ENCODE measurements at places on chromosomes 1 and 21.
A peak's percentile ranks its signal among the peaks of the same experiment; 100 is the strongest.

- DNase-seq = no peak
Observed at GRCh38 chr1:113192242-113192641, 119.2 kb downstream of the LRIG2 start.

DNA sequence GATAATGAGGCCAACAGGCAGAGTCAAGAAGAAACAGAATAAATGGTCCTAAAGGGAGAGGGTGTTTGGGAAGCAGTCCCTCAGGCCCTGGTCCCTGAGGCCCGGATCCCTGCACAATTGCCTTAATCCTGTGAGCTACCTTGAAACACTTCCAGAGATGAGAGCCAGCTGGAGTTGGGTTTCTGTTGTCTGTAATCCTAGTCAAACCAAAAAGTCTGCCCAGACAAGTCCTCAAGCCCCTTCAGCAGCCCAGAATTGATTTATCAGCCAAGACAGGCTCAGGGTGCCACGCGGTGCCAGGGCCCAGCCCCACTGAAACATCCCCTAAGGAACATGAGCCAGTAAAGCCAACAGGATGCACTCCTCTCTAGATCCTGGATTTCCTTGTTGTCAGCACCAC is 16.4 kb upstream of the CLSTN1 start:
- DNase-seq = no peak

GRCh38 chr1:918353-918752 is 5.4 kb upstream of the SAMD11 start:
- DNase-seq = no peak

DNA sequence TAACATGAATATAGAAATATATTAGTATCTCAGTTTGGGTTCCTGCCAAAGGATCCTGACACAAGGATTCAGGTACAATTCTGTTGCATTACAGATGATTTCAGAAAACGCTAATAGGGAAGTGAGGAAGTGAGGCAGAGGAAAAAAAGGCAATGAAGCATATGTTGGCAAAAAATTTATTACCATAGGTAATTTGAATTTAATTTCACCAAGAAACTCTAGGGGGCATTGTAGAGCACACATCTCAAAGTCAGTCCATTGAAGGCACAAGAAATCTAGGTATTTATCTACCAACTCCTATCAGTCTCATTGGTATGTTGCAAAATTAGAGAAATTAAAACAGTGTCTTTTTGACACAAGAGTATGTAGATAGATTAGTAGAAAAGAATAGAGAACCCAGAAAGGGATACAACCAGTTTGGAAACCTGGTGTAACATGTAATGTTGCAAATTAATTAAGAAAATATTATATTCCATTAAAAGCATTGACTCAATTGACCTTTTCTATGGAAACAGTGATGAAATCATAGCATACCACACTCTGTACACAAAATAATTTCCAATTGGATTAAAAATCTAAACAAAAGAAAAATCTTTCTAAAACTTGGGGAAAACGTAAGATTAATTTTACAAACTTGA is 104.9 kb upstream of the SNX7 start:
- DNase-seq = peak; percentile 15

- no peak for DNase-seq
Observed at GRCh38 chr1:161046605-161047228, 940 bp upstream of the USF1 start.

DNA sequence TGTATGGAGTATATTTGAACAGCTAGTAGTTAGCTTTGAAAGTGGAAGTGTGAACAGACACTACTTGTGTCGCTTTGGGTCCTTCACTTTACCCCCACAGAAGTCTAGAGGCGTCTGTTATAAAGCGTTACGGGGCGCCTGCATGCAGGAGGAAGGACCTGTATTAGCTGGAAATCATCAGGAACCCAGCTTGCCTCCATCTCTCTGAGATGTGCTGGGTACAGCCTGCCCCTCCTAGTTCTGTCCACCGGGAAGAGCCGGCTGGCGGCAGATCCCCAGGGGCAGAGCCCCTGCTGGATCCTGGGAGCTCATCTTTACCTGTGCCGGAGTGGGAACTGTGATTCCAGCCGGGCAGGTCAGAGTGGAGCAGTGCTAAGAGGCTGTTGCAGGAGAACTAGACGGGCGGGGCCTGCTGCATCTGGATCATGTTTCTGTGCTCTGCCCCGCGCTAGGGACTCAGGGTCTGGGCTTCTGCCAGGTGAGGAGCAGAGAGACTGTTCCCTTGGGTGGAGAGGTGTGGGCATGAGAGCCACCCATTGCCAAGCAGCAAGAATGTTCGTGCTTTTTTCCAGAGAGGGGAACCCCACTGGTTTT is 22.3 kb upstream of the SPSB1 start:
- no peak for DNase-seq

- no peak for DNase-seq
Observed at GRCh38 chr1:245809361-245809760, 654.6 kb downstream of the KIF26B start.

GRCh38 chr1:175250027-175250426 is 57.5 kb upstream of the KIAA0040 start:
- DNase-seq = no peak

GRCh38 chr21:20272791-20273362 is 725.3 kb upstream of the NCAM2 start:
- DNase-seq = no peak

DNA sequence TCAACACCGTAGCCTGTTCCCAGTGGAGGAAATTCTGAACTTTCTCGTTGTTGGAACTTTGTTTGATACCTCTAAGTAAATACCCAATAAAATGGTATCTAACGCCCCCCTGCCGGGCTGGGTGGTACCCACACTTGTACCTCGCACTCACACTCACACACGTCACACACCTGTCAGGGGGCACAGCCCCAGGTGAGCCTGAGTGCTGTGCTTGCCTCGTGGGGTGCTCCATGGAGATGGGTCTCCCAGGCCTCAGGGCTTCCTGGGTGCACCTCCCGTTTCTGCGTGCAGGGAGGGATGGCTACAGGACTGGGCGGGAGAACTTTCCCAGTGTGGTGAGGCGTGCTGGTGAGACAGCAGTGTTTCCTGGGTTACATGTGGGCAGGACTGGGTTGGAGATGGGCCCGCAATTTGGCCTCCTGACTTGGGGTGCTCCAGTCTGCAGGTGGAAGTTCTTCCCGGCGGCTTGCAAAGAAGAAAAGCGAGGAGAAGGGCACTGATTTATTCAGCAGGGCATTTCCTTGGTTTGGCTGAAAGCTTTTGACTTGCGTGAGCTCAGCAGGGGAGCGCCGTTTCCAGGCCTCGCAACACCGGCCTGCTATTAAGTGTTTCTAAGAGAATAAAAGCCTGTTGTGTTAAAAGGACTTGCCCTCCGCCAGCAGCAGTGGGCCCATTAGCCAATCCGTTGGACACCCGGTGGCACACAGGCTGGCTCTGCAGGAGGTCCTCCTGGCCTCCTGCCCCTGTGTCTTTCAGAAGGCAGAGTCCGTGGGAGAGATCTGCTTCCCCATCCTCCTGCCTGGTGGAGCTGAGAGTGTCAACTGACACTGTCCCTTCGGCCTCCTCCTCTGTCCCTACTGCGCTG is 79.7 kb downstream of the KIF26B start:
- DNase-seq = no peak

GRCh38 chr1:183764981-183765380 is 39.9 kb upstream of the RGL1 start:
- no peak for DNase-seq

DNA sequence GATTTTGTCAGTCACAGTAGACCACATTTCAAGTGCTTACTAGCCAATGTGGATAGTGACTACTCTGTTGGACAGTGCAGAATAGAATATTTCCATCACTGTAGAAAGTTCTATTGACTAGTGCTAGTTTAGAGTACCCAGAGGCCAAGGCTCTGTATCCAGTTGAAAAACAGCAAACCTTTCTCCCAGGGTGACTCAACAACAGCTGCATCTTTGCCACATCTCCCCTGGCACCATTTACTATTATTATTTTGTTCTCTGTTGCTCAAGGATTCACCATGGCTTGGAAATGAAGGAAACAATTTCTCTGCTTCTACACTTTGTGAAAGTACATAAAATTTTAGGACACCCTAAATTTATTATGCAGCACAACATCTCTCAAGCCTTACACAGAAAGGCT is 85.3 kb upstream of the WDR26 start:
- DNase-seq = no peak

DNA sequence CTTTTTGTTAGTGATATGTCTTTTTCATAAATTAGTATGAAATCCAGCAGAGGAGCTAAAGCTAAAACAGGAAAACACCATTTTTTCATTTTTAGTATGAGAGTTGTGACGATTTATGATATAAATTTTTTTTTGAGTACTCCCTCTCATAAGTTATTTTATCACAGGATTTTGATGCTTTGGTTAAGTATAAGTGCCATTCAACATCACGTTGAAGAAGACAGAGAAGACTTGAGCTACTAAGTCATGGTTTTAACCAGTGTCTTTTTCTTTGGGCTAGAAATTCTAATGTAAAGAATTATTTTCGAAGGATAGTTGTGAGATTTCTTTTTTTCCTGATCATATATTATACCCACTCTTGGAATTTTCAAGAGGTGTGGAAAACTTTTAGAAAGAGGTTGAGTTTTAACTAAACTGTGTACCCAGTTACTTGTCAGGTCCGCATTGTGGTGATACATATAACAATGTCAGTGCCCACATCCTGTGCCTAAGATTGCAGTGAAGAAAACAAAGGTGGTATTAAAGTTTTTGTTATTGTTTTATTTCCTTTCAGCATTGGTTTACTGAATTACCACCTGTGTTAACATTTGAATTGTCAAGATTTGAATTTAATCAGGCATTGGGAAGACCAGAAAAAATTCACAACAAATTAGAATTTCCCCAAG is 93.8 kb downstream of the USP25 start:
- no peak for DNase-seq

DNA sequence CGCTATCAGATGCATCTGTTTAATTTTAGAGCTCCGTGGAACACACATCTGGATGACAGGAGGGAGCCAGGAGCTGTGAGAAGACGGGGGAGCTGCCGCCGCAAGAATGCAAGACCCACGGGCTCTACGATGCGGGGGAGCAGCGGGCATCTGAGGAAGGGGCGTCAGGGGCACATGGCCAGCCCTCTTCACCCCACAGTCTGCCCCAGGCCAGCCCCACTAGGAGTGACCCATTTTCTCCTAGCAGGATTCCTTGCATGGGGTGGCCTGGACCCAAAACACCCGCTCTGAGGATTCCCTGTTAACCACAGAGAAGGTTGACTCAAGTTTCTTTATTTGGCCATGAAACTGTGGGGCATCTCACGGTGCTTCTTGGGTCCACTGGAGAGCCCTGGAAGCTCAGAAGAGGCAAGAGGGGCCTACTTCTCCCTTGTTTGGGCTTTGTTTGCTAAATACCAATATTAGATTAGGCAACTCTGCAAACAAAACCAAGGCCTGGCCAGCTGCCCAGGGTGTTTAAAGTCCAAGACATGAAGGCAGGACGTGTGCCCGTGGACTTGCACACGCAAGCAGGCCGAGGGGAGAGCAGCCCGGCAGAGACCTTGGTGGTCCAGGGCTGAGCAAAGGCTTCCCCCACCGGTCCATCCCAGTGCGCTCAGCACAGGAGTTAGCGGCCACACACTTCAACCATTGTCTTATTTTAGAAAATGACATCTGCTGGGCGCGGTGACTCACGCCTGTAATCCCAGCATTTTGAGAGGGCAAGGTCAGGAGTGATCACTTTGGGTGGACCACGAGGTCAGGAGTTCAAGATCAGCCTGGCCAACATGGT is 89.8 kb downstream of the DHRS3 start:
- DNase-seq = no peak

DNA sequence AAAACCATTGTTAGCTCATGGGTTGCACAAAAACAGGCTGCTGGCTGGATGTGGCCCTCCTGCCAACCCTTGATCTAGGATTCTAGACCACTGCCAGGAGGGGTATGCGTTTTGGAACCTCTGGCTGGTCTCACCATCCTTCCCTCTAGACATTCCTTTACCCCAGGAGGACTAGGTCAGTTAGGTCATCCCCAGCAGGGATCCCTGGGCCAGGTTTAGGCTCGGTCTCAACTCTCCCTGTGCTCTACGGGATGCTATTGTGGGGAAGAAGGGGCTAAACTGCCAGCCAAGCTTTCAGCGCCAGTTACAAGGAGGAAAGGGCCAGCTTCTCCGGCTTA is 22.7 kb downstream of the SLC2A1 start:
- no peak for DNase-seq

DNA sequence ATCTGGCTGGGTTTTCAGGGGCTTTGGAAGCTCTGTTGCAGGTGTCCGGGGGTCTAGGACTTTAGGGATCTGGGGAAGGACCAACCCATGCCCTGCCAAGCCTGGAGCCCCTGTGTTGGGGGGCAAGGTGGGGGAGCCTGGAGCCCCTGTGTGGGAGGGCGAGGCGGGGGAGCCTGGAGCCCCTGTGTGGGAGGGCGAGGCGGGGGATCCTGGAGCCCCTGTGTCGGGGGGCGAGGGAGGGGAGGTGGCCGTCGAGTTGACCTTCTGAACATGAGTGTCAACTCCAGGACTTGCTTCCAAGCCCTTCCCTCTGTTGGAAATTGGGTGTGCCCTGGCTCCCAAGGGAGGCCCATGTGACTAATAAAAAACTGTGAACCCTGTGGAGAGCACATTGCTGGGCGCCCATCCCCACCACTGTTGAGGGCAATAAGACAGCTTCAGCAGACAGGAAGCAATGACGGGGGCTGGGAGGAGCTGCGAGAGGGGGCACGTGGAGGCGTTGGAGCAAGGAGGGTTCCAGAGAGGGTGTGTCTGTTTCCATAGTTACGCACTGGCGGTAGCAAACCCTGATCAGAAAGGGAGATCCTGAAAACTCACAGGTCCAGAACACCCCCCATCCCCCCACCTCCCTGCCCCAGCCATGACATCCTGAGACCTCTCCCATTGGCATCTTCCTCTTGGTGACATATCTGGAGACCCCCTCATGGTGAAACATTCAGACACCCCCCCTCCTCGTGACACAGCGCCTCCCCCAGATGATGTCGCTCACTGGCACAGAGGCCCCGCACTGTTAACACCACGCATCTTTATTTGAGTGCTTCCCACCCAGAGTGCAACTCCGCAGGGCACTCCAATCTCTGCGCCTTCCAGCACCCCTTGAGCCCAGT is 8.4 kb downstream of the MYBPH start:
- no peak for DNase-seq

DNA sequence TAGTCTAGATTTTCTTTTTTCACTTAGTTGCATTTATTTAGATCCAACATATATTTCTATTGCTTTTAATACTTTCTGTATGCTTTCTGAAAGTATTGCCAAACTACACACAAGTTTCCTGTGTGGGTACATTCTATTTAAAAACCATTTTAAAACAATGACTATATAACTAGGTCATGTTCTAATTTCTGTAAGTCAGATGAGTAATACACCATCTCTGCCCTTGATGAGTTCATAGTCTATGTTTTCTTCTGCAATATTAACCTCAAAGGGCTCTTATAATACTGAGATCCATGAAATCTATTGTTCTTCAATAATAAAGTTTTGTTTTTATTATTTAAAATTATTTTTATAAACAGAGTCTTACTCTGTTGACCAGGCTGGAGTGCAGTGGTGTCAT is 68.3 kb downstream of the RNASEL start:
- DNase-seq = no peak

DNA sequence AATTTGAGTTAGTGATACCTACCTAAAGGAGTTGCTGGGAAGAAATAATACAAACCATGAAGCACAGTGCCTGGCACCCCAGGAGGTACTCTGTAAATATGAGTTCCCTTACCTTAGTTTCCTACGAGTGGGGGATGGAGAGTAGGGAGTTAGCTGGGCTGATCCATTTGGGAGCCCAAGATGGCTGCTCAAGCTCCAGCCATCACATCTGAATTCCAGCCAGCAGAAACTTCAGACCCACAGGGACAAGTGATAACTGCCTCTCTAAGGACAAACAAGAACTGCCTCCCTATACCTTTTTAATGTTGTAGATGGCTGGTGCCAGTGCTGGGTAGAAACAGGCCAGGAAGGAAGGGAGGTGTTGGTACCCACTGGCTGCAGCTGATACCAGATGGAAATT is 22.7 kb downstream of the HTR6 start:
- no peak for DNase-seq

GRCh38 chr1:240237305-240237721 is 145.6 kb downstream of the FMN2 start:
- DNase-seq = peak; percentile 54

All from HFF-Myc (cell line).